Esophagus muscularis mucosa (tissue), 4 donors: ENCODE measurements at places on chromosomes 7 and 10. TPM values are rescaled to one million over a fixed set of nuclear protein-coding genes. Genes with fewer than 3 reads are reported as not detected.
A peak's percentile ranks its signal among the peaks of the same experiment; 100 is the strongest.

Gene KAZALD1
- 4.0 TPM for total RNA-seq

Gene ECHDC3
- 30.6 TPM for total RNA-seq

Gene GRID1
- 1.3 TPM for total RNA-seq

DNA sequence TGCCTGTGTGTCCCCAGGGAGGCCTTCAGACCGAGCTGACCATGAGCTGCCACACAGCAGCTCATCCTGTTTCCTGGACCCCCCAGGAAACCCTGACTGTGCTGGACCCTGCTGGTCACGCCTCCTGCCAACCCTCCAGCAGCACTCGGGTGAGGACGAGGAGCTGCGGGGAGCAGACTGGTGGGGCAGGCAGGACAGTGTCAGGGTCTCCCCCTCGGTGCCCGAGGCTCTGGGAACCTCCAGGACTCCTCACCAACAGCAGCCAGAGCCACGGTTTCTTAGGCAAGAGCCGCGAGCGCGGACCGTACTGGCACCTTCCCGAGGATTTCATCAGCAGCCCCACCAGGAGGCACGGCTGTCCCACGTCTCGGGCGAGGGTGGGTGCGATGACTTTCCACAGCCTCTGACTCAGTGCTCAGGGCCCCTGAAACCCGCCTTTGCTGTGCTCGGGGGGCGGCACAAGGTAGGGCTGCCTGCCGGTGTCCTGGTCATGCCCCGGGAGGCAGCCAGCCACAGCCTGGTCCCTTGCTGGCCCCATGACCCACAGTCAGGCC lies 186.9 kb downstream of the ELFN1 start:
- no peak for DNase-seq

DNA sequence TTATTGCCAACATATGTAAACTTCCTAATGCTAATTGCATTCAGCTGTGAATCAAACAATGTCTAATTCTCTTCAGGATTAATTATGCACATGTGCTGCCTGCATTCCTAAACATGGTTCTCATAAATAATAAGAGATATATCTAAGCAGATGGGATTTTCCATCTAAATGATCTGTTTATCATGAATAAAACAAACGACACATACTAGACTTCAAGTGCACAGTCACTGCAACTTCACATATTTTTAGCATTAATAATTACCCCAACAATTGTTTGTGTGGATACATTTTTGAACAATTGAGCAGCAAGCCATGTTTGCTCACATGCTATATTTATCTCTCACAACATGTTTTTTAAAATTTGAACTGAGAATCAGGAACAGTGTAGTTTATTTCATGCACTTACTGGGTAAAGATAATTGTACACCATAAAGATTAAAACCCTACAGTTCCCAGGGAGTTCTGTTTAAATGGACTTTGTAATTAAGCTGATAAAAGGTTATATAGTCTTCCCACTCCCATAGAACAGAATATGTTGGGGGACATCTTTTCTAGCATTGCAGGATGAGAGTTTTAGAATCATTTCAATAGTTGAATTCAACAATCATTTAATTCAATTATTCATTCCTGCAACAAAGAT lies 378.5 kb downstream of the MDFIC start:
- no peak for DNase-seq

- DNase-seq: no peak
These were observed 133.4 kb upstream of the MKLN1 start for GRCh38 chr7:131194070-131194865.

- DNase-seq: no peak
These were observed 46.2 kb downstream of the SMURF1 start for GRCh38 chr7:99097730-99098129.

DNA sequence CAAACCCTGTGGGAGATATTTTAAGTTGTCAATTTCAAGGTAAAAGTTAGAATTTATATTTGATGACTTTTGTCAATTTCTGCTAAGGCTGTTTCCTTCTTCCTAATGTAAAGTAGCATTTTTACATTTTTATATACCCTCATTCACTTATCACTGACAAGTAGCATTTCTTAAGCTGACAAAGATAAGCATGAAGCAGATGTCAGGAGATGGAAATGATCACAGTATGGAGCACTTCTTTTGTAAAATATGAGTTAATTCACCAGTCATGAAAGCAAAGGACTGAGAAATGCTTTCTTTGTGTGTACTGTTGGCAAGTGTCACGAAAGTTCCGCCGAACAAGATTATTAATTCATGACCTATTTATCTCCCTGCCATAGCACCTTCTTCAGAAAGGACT lies 503.9 kb downstream of the DNAJB9 start:
- DNase-seq: no peak

DNA sequence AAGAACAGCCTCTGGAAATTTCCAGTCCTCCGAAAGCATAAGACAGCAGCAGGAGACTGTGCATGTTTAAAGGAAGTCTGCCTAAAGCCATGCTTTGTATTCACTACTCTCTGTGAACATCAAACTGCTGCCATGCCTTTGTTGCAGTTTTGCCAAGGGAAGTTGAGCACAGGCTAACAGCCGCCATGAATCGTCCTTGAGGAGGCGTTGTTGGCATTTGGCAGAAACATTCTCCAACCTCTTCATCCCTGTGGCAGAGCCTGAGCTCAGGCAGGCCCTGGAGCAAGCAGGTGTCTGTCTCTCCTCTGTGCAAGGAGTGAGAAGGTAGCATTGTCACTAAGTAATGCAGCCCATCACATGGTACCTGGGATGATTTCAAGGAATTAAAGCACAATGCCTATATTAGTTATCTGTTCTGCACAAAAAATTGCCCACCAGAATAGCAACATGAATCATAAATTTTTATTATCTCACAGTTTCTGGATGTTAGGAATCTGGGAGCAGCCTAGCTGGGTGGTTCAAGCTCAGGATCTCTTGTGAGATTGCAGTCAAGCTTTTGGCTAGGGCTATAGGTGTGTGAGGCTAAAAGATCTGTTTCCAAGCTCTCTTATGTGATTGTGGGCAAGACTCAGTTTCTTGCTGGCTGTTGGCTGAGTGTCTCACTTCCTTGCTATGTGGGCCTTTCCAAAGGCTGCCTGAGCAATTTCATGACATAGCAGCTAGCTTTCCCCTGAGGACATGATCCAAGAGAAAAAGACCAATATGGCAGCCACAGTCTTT lies 46.5 kb upstream of the KIAA1217 start:
- peak; percentile 86 for DNase-seq

DNA sequence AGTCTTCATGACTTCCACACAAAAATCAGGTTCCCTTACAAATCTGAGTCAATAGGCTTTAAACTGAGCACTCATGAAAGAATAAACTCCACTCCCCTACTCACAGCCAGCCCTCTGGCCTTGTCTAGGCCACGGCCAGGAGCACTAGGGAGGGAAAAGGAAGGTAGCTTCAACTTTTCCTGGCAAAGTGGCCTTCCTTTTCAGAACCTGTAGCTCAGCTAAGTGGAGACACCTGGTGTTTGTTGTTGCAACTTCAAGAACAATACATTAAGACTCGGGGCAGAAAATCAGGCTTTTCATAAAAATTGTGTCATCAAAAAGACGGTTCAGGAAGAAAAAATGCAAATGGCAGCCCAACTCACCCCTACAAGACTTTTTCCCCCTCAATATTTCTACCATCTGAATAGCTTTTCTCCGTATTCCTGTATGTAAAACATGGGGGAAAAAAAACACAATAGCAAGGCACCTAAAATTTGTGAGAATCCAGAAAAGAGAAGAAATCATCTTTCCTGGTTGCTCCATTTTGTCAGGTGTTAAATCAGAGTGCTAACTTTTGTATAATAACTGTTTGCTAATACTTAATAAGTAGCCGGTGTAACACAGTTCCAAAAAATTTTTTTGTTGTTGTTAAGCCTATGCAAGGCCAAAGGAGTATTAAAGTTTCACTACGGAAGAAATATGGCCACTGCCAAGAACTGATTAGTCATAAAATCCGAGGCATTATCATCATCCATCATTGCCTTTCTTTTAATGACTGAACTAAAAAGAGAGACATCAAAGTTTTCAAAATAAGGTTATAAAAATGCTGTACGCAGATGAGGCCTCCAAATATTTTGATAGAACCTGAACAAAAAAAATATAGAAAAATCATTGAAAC lies 66.2 kb upstream of the ARID5B start:
- DNase-seq: no peak

DNA sequence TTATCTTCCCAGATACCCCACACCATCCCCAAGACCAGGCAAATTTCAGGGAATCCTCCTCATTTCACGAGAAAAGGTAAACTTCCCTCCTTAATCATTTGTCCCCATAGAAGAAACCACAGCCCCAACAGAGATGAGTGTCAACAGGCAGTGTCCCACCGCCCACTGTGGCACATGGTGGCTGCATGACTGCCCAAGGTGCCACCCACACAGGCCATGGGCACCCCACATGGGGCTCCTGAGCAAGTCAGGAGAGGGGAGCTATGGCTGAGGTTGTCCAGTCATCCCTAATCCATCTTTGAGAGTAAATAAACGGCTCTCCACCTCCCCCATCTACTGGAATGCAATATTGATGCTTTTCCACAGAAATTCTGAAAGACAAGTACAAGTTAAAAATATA lies 44.1 kb downstream of the ANTXRL start:
- no peak for DNase-seq

DNA sequence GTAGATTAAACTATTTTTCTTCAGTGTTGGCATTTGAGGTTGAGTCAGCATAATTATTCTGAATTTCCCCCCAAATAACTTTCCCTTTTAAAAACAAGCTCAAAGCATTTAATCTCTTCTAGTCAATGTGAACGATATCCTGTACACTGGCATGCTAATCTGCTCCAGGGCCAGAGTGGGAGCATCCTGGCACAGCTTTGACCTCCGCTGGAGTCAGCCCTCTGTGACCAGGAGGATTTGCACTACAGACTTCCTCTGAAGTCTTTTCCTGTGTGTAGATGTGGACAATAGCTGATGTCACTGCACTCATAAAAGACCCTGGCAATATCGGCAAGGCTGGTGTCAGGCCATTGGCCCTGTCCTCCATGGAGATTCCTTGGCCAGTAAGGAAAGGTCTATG lies 340.2 kb downstream of the CDC14C start:
- DNase-seq: no peak

- no peak for DNase-seq
These were observed 107.4 kb downstream of the DYNC2I1 start for GRCh38 chr7:158963771-158964241.

- no peak for DNase-seq
These were observed 220 bp upstream of the ZKSCAN5 start for GRCh38 chr7:99504281-99504602.
